Neural progenitor cell (in vitro differentiated cells): ENCODE measurements at places on chromosomes 11 and 22.

- no peak for DNase-seq
These were observed 890.5 kb downstream of the JRKL start for GRCh38 chr11:97280347-97280746.

DNA sequence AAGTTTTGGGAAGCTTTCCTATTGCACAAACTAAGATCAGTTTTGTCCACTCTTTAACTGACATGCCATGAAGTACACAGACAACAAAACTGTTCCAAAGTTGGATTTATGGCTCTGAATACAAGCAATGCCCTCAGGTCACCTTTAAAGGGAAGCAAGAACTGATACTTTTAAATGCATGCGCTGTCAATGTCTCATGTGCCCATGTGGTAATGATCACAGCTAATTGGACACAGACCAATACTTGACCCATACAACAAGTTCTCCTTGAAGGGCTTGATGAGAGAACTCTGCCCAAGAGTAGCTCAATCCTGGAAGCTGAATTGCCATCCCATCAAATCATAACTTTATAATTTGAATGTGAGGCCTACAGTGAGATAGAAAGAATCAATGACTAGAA is 624.9 kb downstream of the ETS1 start:
- no peak for DNase-seq

DNA sequence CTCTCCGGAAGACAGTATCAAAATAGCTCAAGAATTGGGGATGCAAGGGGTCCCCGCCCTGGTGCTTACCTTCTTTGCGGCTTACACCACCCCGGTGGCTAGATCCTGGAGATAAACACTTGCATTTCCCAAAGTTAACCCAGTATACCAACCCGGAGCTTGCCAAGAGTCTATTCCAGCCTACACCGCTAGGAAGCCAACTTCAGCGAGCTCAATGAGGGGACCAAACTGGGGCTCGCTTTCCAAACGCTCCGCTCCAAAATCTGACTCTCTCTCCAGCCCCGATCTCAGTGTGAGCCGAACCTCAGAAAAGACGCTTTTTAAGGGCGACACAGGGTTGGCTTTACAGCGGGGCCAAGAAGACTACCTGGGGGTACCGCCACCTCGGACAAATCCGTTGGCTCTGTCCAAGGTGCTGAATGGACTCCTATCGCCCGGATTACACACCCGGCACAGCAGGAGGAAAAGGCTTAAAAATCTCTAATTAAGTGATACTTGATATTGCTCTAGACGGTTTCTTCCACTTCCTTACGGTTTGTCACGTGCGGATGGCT is 20.1 kb upstream of the BDNF start:
- peak; percentile 94 for DNase-seq

GRCh38 chr11:62013537-62014476 is 46.4 kb upstream of the FTH1 start:
- DNase-seq = no peak

DNA sequence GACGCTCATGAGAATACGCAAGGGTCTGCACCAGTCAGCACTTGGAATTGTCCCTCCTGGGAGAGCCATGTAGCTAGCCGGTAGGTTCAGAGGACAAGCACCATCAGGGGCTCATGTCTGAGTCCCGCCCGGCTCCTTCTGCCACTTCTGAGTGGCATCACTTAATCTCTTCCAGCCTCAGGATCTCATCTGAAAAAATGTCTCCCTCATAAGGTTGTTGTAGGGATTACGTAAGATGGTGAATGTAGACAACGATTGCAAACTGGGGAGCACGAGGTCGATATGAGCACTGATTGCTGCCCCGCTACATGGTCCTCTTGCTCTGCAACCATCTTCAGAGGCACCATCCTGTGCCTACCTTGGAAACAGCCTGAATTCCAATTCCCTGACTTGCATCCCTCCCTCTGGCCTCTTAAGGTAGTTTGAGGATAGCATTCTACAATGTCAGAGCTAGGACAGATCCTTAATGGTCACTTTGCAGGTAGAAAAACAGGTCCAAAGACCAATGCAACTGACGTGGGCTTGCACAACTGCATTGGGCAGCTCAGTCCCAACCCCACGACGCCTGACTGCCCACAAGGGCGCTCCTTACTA is 115.8 kb upstream of the TMEM45B start:
- no peak for DNase-seq

GRCh38 chr11:57335023-57335342 is 709 bp downstream of the SSRP1 start:
- DNase-seq = no peak
